ENCODE measurements at places on chromosomes 6 and 20. TPM values are rescaled to one million over a fixed set of nuclear protein-coding genes. Genes with fewer than 3 reads are reported as not detected.

DNA sequence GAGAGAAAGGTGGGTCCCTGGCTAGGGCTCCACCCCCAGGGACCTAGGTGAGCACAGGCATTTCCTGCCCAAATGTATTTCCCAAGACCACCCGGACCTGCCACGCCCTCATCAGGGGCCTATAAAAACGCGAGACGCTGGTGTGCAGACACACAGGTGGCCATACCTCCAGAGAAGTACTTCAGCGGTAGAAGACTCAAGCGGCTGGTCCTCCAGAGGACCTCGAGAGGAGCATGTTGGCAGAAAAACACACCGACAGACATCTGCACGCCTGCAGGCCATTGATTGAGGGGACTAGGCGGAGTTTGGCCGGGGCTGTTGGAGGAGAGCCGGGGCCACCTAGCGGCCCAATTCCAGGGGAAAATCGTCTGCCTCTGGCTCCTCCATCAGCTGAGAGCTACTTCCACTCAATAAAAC, 695.8 kb upstream of the MMS22L start:
- DNase-seq: no peak

GRCh38 chr6:158081657-158081935, 86.5 kb downstream of the SERAC1 start:
- DNase-seq: no peak

- no peak for DNase-seq
These were observed 5.3 kb downstream of the LINC00237 start for GRCh38 chr20:21100578-21101452.

The MUCL3 gene
- total RNA-seq: not detected

The DSP gene
- total RNA-seq: 3.4 TPM

The CTCFL gene
- not detected for total RNA-seq

The OR2J3 gene
- total RNA-seq: not detected

Data from HT1080 (cell line).